Activated T-helper 1 cell treated with anti-CD3 and anti-CD28 coated beads, Interleukin-12 subunit alpha, Interleukin-12 subunit beta, Interleukin-2, Interleukin-4 antibody, amounts not matched to agents 30 ng/mL and 10 ng/mL and 1 ng/mL, durations not matched to agents 14 hours and 24 hours and 36 hours (primary cell): ENCODE measurements at places on chromosomes 2 and 18.

GRCh38 chr2:106175086-106175850, 18.8 kb downstream of the UXS1 start:
- DNase-seq = no peak

- DNase-seq = no peak
Observed at GRCh38 chr2:85850451-85850850, 38.3 kb downstream of the ST3GAL5 start.

- no peak for DNase-seq
Observed at GRCh38 chr18:8701546-8702118, 3.7 kb upstream of the MTCL1 start.

GRCh38 chr2:136284226-136285119, 166.5 kb upstream of the CXCR4 start:
- DNase-seq = no peak

- no peak for DNase-seq
Observed at GRCh38 chr2:192465141-192465540, 270.4 kb upstream of the TMEFF2 start.

DNA sequence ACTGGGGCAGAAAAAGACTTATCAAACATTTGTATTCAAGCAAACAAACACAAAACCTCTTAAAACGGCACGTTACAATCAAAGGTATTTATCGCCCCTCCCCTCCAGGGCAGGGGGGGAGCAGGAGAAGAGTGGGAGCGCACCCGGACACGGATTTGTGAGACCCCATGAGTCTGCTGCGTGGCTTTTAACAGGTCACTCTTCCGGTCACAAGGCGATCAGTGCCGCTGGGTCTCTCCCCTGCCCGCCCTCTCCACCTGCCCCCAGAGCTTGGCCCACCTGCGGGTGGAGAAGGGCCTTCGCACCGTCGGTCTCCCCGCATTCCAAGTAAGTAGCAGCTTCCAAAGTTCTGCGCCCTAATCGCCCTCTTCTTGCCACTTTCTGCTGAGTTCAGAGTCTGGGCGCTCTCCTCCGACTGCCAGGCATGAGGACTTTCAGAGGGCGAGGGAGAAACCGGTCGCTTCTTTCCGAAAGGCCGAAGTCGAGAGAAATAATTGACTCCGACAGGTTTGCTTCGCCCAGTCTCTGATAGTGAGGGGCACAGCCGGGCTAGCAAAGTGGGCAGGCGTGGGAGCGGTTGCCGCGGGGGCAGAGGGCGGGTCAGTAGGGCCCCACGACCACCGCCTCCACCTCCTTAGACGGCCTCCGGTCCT, 800 bp downstream of the RPRM start:
- DNase-seq = no peak

- DNase-seq = no peak
Observed at GRCh38 chr18:2407961-2408360, 163.3 kb downstream of the METTL4 start.

- no peak for DNase-seq
Observed at GRCh38 chr2:121235542-121235941, 49.5 kb downstream of the TFCP2L1 start.

- DNase-seq = no peak
Observed at GRCh38 chr18:10142056-10142455, 228.2 kb downstream of the VAPA start.

GRCh38 chr2:160477032-160477431, 16.6 kb downstream of the RBMS1 start:
- DNase-seq = no peak

DNA sequence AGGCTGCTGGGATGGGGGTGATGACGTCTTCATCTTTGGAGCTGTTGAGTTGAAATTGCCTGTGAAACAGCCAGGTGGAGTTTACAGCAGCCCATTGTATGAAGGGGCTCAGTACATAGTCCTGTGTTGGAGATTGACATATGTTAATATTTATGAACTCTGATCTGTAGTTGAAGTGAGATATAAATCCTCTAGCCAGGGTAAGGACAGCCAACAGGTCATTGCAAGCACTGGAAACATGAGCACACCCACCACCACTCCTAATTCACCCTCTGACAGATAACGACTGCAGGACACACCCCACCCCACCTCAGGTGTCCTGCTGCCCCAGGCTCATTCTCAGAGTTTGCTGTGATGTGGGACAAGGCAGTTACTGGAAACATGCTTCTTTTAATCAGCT, 112.4 kb upstream of the TRIB2 start:
- DNase-seq = no peak

DNA sequence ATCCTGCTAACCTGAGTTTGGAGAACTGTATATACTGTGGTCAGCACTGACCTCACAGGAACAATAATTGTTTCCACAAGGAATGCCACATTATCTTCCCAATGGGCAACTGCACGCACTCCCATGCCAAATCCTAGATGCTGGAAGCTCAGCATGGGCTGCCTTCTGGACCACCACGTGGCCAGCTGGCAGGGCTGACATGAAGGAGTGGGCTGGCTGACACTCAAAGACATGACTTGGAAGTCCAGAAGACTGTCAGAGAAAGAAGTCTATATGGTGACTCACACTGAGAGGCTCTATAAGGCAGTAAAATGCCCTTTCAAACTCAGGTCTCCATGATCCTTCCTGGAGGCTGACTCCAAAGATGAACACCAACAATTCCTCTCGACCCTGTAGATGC, 98.4 kb upstream of the RNF152 start:
- DNase-seq = no peak

DNA sequence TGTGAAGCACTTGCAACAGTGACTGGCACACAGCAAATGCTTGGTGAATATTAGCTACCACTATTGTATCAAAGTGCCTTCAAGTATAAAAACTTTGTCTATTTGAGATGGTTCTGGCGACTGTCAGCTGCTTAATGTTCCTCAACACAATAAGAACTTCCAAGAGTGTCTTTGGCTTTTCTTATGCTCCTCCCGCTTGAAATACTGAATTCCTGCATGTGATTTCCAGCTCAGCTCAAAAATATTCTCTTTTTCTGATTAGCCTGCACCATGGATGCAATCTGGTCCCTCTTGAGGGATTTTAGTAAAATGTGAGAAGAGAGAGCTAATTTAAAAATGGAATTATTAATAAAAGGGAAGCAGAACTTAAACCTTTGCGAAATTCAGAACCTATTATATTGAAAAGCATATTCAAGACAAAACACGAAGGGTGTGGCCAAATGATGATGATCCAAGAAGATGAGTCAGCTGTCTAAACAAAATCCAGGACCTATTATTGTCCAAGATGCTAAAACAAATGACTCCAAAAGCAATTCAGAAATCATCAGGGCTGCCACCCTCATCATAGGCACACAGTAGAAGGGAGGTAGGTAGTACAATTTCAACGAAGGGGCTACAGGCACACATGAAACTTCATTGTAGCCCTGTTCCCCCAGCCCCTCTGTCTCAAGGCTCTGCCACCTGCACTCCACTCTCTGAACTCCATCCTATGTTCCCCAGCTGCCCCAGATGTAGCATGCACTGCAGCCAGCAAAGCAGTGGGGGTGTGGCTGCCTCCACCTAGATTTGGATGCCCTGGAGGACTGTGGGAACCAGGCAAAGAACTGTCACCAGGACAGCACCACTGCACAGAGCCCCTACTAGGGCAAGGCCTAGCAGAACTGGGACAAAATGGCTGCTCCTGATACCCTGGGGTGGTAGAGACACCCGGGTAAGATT, 190.1 kb downstream of the ZNF385B start:
- DNase-seq = no peak

DNA sequence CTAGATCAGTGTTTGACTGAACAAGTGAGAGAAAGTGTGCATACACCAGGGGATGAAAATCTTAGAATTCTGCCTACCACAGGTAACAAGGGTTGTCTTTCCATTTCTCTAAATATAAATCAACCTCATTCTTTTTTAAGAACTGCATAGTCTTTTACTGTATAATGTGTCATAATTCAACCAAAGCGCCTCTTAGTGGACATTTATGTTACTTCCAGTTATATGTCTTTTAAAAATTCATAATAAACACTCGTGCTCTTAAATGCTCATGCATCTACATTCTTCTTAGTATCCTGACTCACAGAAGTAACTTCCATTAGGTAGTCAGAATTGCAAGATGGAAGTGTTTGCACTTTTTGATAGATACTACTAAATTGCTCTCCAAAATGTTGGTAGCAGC, 76.2 kb downstream of the CHRNA1 start:
- DNase-seq = no peak

DNA sequence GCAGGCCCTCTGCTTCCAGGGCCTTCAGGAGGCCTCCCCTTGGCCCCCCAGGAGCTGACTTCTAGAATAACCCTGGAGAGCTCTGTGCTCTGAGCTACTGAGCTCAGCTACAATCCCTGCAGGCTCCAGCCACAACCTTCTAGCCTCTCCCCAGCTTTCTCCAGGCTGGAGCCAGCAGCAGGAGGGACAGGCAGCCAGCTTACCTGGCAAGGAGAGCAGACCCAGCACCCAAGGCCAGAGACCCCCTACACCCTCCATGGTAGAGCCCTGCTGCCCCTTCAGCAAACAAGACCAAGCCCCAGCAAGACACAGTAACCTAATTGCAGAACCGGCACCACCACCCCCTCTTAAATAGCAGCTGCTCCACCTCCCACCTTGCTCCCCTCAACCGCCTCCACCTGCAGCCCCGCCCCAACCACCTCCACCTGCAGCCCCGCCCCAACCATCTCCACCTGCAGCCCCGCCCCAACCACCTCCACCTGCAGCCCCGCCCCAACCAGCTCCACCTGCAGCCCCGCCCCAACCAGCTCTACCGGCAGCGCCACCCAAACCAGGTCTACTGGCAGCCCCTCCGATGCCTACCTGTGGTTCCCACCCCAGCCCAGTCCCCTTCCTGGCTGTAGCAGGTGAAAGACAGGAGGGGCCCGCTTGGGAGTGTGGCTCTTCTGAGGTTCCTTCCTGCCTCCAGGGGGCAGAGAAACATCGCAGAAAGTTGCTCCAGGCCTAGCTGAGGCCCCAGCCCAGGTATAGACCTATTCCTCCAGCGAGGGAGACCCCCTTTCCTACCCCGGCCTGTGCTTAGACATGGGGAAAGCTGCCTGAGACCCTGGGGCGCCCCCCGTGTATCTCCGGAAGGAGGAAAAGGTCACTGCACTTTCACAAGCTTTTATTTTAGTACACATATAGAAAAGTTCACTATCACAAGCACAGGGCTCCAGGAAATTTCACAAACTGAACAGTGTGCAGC, at the start of gene ASTL:
Gene ASTL, minus strand, starts transcription at position 324 of the 967 bp plus-strand sequence. Its CDS starts 66 bp downstream, at position 258.
- DNase-seq = peak; percentile 53

DNA sequence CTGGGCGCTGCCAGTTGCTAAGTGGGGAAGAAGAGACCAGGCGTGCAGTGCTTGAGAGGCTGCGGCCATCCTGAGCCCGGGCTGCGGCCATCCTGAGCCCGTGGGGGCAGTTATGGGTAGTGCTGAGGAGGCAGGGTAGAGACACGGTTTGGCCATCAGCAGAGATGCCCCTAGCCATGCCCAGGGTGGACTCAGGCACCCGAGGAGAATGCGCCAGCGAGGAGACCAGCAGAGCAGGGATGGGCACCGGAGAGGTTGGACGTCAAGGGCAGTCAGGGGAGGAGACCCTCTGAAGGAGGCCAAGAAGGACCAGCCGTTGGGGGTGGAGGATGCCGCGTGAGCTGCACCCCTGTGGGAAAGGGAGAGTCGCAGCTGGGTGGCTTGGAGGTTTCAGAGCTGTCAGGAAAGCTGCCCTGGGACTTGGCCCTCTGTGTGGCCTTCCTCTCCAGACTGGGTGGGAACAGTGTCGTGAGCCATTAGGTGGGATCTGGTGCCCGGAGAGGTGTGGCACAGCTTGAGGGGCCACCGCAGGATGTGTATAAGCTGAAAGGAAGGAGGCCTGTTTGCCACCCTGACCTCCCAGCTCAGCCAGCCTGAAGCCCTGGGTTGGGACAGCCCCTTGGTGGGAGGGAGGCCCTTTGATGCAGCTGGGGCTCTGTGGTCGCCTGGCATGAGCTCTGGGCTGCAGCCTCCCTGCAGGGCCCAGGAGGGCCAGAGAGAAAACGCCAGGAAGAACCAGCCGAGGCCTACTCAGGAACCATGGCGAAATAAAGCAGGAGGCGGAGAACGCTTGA, 56.0 kb downstream of the SH3BP4 start:
- no peak for DNase-seq

DNA sequence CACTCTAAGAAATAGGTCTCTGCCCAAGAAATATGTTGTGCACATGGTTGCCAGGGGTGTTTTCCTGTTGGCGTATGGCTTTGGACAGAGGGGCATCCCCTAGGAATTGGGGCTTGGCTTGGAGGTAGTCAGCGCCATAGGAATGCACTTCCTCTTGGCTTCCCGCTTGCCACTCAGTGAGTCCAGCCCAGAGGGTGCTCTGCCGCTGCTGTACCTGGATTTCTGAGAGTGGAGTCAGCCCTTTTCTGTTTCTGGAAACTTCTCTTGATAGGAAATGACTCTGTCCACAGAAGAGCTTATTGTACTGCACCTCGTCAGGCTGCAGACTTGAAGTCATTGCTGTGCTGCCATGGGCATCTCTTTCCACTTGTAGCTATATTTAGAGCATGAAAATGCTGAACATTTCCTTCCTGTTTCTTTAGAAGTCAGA, 116.7 kb upstream of the MGAT5 start:
- DNase-seq = no peak

- no peak for DNase-seq
Observed at GRCh38 chr2:112277596-112278220, 2.3 kb downstream of the ZC3H6 start.

GRCh38 chr2:104047516-104047915, 806.4 kb upstream of the POU3F3 start:
- no peak for DNase-seq

DNA sequence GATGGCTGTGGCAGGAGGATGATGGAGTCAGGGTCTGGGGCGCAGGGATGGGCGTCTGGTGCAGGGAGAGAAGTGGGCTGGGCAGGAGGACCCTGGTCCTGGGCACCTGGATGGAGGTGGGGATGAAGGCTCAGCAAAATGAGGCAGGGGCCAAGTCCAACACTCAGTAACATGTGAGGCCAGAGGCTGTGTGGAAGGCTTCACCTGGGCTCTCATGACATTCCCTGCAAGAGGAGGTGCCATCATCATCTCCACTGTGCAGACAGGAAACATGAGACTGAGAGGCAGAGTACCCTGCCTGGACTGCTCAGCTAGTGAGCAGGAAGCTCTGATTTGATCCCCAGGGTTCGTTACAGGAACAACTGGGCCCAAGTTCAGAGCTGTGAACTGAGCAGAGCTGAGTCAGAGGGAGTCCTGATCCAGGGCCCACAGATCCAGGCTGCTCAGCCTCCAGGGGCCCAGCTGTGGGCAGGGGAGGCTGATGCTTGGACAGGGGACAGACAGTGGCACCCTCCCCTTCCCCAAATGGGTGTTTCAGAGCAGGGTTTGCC, 36.9 kb downstream of the HJURP start:
- DNase-seq = no peak

GRCh38 chr2:240236217-240237111, 96.0 kb upstream of the OTOS start:
- no peak for DNase-seq

DNA sequence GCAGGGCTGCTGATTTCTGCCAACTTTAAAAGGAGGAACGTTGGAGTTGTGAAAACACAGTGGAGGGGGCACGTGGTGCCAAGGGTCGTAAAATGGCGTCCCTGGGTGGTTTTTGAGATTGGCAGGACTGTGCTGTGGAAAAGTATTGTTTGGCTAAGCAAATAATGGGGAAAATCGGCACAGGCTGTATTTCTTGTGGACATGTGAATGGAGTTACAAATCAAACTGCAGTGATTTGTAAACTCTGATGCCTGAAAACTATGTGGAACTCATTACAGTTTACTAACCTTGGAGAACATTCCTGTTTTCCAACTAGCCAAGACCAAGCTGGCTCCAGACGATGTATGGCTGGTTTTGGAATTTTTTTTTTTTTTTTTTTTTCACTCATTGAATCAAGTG, 68.7 kb downstream of the KCTD1 start:
- no peak for DNase-seq

GRCh38 chr2:80438686-80439085, 134.1 kb upstream of the LRRTM1 start:
- DNase-seq = no peak
